ENCODE measurements at places on chromosomes 4 and X.

- DNase-seq = no peak
Observed at GRCh38 chr4:1049591-1049905, 38.1 kb downstream of the FGFRL1 start.

DNA sequence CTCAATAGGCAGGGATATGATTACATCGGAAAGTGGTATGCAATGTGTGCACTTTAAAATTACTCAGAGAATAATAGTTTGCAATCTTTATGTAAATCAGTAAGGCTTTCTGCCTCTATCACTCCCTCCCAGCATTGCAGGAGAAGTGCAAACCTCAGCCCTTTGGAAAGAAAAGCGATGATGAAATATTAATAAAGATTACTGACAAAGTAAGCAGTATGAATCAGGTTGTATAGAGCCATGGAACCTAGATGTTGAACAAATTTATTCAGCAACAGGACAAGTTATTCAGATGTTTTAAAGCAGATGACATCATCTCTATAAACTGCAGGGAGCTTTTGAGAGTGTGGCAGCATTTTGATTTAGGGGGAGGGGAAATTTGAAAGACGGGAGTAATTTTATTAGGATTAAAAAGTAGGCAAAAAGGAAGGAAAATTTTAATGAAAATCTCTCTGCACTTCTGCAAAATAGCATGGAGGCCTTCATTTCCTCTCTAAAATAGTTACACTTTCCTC, 631.7 kb upstream of the GRIA3 start:
- no peak for DNase-seq

DNA sequence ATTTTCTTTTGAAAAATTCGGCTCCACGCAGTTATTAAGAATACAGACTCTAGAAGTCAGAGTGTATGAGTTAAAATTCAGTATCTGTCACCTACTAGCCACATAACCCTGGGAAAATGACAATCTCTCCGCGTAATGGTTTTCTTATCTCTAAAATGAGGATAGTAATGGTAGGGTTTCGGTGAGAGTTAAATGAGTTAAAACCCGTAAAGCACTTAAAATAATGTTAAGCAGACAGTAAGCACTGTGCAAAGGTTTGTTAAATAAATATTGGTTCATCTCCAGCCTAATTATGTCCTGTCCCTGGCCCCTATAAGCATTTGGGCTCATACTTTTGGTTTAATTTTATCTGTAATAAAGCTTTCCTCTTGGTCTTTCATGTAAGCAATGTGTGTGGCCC, 350.8 kb upstream of the GRIA3 start:
- no peak for DNase-seq

GRCh38 chrX:96820935-96821334, 62.8 kb upstream of the RPA4 start:
- no peak for DNase-seq

DNA sequence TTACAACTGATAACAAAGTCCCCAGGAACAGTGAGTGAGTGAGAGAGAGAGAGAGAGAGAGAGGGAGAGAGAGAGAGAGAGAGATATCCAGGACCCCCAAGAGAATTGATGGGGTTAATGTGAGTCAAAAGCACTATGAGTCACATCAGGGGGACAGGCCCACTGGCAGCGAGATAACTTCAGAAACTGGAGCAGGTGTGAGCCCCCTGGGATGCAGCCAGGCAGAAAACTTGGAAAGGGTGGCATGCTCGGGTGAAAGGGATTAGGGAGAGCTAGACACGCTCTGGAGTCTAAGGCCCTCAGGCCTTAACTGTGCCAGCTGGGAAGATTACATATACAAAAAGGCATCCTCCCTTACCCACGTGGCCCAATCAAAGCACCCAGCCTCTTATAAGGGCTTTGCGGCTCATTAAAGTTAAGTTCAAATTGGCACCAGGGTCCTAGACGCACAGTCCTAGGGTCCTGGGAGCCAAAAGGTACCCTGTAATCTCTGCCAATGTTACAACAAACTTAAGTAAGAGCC, 841 bp downstream of the ACOT9 start:
- peak; percentile 51 for DNase-seq

GRCh38 chr4:108045687-108046024, 56.0 kb downstream of the HADH start:
- no peak for DNase-seq

DNA sequence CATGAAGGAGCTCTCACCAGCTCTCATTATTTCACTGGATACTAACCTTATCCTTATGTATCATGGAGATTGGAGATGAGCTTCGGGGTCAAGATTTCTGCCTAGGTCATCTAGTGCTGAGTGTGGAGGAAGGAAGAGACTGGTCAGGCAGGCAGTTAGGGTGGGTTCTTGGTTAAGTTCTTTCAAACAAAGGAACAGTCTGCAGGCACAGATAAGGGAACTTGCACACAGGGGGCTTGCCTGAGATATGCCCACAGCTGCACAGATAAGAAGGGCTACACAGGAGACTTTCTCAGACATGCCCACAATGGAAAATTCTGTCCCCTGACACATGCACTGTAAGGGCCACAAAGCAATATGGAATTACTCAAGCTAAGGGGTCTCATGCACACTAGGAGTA, 904.1 kb downstream of the NLGN4X start:
- DNase-seq = no peak

- DNase-seq = no peak
Observed at GRCh38 chr4:123841447-123842121, 445.0 kb downstream of the SPRY1 start.

- DNase-seq = no peak
Observed at GRCh38 chr4:23957465-23957864, 67.6 kb upstream of the PPARGC1A start.

Data from right kidney (tissue), 9 donors.